ENCODE measurements at places on chromosomes 11 and 22. TPM values are rescaled to one million over a fixed set of nuclear protein-coding genes. Genes with fewer than 3 reads are reported as not detected.

The CECR2 gene
- total RNA-seq, result 0.17 TPM

The CST6 gene
- total RNA-seq, result 0.17 TPM

The VSIG10L2 gene
- total RNA-seq, result not detected

The GAL gene
- 0.74 TPM for total RNA-seq

The KREMEN1 gene
- 0.56 TPM for total RNA-seq

The BDNF gene
- 0.85 TPM for total RNA-seq

The AGBL2 gene
- 0.17 TPM for total RNA-seq

The MAPK12 gene
- 118 TPM for total RNA-seq

The IL18BP gene
- total RNA-seq, result 4.6 TPM

The OR10G8 gene
- not detected for total RNA-seq

The BEST1 gene
- not detected for total RNA-seq

The USP2 gene
- total RNA-seq, result 1.2 TPM

The OSBP2 gene
- 18.0 TPM for total RNA-seq

The NUP160 gene
- total RNA-seq, result 38.2 TPM

The CCDC89 gene
- total RNA-seq, result not detected

The ADM gene
- total RNA-seq, result 569 TPM

The MS4A12 gene
- total RNA-seq, result not detected

The DEUP1 gene
- not detected for total RNA-seq

The GRK3 gene
- total RNA-seq, result 0.51 TPM

The CASP12 gene
- total RNA-seq, result 5.9 TPM

The MYRF gene
- 0.28 TPM for total RNA-seq

The PLAAT5 gene
- not detected for total RNA-seq

The IL10RA gene
- 0.09 TPM for total RNA-seq

The CDC42BPG gene
- total RNA-seq, result 0.34 TPM

The PTPRCAP gene
- total RNA-seq, result 1.0 TPM

The SLC25A18 gene
- total RNA-seq, result not detected

The FAM227A gene
- 0.65 TPM for total RNA-seq

The INPP5J gene
- total RNA-seq, result not detected

The VSTM5 gene
- total RNA-seq, result not detected

The C22orf23 gene
- not detected for total RNA-seq

The SAA2 gene
- 2.0 TPM for total RNA-seq

The TYMP gene
- total RNA-seq, result 28.9 TPM

The TNNT3 gene
- not detected for total RNA-seq

The SOX6 gene
- total RNA-seq, result 0.09 TPM

The FIBIN gene
- total RNA-seq, result 0.05 TPM

The SPI1 gene
- total RNA-seq, result not detected

The POTEH gene
- not detected for total RNA-seq

The MIAT gene
- total RNA-seq, result 0.19 TPM

The P2RY2 gene
- 1.2 TPM for total RNA-seq

The H19 gene
- total RNA-seq, result 66.4 TPM

The CYB561A3 gene
- total RNA-seq, result 58.4 TPM

The FOLR1 gene
- 0.68 TPM for total RNA-seq

The NCF4 gene
- 0.17 TPM for total RNA-seq

The SLN gene
- total RNA-seq, result not detected

The ALDH3B1 gene
- 0.68 TPM for total RNA-seq

Data from dermis blood vessel endothelial cell (primary cell).